Cardiac septum (tissue), 1 donor: ENCODE measurements at places on chromosomes 2 and 18. TPM values are rescaled to one million over a fixed set of nuclear protein-coding genes. Genes with fewer than 3 reads are reported as not detected.

ROCK2 gene
- total RNA-seq, result 48.6 TPM

IFIH1 gene
- 4.4 TPM for total RNA-seq

ACTG2 gene
- 3.9 TPM for total RNA-seq

ACMSD gene
- not detected for total RNA-seq

ZC3H15 gene
- 36.8 TPM for total RNA-seq

SIX3 gene
- total RNA-seq, result not detected

ZSWIM2 gene
- not detected for total RNA-seq

SEC11C gene
- 24.3 TPM for total RNA-seq

GRHL1 gene
- 1.1 TPM for total RNA-seq

TCF23 gene
- not detected for total RNA-seq

TFCP2L1 gene
- 0.03 TPM for total RNA-seq

GCKR gene
- total RNA-seq, result not detected

HOXD10 gene
- 0.16 TPM for total RNA-seq

MPPE1 gene
- total RNA-seq, result 39.9 TPM

CDH7 gene
- total RNA-seq, result 0.30 TPM

MYO3B gene
- 0.05 TPM for total RNA-seq

TSGA10 gene
- 1.6 TPM for total RNA-seq

ITGA4 gene
- 3.4 TPM for total RNA-seq

CNTNAP5 gene
- not detected for total RNA-seq

AMMECR1L gene
- total RNA-seq, result 11.8 TPM
